Stimulated activated CD8-positive, alpha-beta memory T cell treated with anti-CD3 and anti-CD28 coated beads, Interleukin-2, amount 100 ng/mL, for 1 hour (primary cell): ENCODE measurements at places on chromosomes 2 and 18.

DNA sequence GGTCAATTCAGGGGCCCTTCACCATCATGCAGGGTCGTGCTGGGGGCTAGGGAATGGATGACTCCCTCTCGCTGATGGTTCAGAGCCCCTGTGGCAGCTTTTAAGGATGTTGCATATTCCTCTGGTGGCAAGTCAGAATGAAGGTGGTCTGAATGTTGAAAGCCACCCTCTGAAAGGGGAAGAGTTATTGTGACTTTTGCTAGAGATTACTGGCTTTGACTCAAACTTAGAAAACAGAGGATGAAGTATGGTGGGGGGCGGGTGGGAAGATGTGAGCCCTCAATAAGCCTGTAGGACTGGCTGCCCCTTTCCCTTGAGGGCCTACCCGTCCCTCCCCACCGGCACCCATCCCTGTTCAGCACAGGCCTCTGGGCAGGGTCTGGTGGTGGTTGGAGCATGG lies 23.2 kb downstream of the MC2R start:
- DNase-seq, result no peak

- no peak for DNase-seq
These were observed 47.1 kb upstream of the CCDC150 start for GRCh38 chr2:196592331-196592910.

DNA sequence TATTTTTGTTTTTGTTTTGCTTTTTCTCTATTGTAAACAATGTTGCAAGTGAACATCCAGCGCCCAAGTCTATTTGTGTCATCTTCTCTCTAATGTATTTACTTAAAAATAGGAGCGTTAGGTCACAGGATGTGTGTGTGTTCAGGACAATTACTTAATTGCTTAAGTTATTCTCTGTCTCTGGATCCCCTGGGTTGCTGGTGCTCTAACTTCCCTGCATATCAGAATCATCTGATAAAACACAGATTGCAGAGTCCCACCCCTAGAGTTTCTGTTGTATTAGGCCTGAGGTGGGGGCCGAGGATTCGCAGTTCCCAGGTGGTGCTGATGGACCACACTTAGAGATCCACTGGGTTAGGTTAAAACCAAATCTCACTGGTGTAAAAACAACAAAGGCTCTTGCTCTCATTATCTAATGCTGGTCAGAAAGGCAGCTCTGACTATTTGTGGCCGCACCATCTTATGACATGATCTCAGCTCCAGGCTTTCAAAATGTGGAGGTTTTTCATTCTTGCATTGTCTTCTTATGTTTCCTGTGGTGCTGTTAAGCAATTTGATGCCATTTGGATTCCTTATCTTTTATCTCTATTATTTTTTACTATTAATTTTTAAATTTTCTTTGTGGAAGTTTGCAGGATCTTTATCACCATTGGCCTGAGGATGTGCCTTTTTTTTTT lies 87.7 kb downstream of the CLIP4 start:
- DNase-seq, result no peak

DNA sequence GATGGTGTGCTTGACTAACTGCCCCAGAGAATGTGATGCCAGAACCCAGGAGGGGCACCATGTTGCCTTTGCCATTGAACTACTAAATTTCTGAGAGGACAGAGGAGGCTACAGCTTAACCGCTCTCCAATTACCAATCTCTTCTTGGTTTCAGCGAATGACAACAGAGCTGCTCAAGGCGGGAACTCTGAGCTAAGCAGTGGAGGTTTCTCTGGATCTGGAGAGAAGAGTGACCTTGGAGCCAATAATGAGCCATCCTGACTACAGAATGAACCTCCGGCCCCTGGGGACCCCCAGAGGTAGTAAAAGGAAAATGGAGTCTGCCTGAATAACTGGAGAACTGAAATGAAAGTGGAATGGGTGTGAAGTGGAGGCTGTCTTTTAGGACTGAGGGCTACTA lies 53.2 kb downstream of the DIS3L2 start:
- DNase-seq, result no peak

DNA sequence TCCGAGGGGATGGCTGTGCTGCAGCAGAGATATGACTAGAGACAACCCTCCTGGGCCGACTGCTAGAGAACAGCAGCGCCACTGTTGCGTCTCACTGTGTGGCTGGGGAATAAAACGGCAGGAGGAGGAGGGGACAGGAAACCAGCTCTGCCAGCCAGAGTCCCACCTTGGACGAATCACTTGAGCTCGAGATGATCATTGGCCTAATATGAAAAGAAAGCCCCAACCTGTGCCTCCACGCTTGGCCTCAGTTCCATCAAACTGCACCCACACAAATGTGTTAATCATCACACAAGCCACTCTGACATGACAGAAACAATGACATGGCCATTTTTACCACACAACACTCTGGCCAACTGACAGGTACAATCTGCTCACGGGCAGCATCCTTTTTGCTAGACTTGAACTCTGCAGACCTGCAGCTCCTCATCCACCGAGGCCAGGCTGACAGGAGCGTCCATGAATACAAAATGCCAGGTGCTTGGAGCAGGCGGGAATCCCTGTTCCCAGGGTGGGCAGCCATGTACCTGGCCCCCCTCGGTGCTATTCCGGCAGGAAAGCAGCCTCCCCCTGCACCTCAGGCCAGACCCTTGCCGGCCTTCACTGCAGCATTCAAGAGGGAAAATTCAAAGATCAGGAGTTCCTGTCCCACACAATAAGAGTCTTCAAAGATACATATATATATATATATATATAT lies 52.3 kb downstream of the PARD6G start:
- DNase-seq, result no peak

GRCh38 chr2:65027616-65028244 lies 28.5 kb upstream of the CEP68 start:
- no peak for DNase-seq

DNA sequence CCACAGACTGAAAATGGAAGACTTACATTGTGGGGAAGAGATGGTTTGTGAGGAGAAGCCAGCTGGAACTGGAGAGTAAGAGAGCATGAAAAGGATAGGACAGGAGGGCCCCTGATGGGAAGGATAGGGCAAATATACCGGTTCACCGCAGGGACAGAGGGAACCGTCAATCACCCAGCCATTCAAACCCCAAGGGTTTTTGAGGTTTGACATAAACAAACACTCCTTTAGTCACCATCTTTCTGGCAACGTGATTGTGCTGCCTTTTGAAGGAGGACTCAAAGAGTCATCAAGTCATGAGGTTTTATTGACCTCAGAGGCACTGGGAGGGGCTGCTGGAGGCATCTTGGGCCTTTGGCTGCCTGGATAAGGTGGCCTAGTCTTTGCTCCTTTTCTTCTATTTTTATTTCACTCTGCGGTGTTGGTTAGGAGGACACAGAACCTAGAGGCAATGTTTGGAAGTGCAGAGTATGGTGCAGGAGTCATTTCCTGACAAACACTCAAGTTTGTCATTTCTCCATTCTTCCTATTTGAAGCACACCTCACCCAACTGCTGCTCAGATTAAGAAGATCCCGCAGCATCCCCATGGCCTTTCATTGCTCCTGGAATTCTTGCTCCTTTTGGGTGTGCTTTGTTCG lies 487.3 kb upstream of the SPRED2 start:
- DNase-seq, result no peak

- DNase-seq, result no peak
These were observed 34.2 kb downstream of the RAB10 start for GRCh38 chr2:26067980-26068507.

DNA sequence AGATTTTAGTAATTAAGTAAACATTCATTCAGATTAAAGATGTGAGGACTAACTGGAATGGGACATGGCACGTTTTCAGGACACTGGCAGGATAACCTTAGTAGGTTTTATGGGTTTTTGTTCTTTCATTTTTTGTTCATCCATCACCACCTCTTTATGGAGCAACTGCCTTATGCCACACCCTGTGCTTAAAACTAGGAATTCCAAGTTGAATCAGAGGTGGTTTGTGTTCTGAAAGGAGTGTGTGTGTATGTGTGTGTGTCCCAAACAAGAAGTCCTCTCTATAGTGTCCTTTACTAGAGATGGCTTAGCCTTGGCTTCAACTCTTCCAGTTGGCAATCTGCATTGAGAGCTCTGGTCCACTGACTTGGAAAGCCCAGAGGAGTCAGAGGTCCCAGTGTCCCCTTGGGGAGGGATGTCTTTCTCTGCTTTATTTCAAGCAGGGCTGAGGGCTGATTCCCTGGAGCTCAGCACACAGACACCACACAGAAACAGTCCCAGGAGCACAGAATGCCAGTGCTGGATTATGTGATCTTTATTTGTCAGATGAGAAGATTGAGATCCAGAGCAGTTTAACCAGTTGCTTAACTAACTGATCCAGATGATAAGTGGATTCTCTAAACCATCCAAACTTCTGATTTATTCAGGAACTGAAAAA lies 25.2 kb downstream of the RHOB start:
- no peak for DNase-seq

DNA sequence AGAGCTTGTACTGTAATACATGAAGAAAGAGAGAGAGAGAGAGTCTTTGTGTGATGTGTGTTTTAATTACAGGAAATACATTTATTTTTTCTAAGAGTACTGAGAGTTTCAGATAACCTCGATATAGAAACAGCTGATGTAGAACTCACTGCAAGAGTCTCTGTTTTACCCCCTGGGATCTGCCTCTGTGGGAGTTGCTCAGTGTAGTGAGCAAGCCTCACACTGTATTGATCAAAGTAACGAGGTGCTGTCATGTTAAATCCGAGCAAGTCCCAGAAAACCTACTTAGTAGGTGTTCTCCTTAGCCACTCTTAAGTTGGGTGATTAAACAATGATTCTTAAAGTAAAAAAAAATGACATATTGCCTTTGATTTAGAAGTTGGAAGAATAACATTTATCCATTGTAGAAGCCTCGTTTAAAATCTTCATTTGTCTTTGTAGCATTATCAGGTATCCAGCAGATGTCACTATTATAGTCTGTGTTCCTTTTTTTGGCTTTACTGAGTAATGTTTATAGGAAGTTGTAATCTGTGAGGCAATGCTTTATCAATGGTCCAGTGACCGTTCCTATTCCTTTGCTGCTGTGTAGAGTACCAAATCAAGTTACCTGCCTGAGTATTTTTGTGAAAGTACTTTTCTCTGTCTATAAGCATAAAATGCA lies 219.0 kb downstream of the MYO3B start:
- no peak for DNase-seq

DNA sequence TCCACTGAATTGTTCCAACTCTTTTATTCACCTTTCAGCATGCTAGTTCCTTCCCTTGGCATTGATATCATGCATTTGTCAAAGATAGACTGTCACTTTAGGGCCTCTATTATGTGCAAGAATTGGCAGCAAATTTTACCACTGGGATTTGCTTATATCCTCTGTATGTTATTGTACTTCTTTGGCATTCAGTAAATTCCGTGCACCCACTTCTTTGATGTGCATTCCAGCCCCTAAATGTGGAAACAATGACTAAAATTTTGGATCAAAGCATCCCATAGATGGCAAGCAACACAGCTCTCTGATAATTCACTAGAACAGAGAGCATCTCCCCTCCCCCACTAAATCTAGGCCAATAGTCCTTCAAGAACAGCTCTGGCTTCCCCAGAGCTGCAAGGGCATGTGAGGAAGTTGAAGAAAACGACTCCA lies 399.0 kb upstream of the HNRNPA3 start:
- no peak for DNase-seq

- no peak for DNase-seq
These were observed 15.3 kb downstream of the FHL2 start for GRCh38 chr2:105383432-105384166.

- DNase-seq, result no peak
These were observed 20.4 kb upstream of the PAPOLG start for GRCh38 chr2:60735496-60736250.

GRCh38 chr2:112881217-112881985 lies 29.6 kb upstream of the IL37 start:
- DNase-seq, result no peak

DNA sequence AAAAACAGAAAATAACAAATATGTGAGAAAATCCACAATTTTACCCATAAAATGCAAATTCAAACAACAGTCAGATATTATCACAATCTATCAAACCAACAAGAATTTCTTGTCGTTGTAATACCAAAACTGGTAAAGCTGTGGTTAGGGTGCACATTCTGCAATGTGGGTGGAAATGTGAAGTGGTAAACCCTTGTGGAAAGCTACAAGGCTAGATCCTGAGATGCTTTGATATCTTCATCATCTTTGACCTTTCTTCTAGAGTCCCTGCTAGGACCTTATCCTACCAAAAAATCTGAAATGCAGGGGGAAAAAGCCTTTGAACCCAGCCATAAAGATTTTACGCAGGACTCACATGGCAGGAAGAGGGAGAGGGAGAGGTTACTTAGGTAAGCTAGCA lies 17.2 kb upstream of the ATG16L1 start:
- DNase-seq, result no peak
